ENCODE measurements at places on chromosomes 7 and 10. TPM values are rescaled to one million over a fixed set of nuclear protein-coding genes. Genes with fewer than 3 reads are reported as not detected.

ECD gene
- polyA plus RNA-seq, result 6.8 TPM

BLVRA gene
- polyA plus RNA-seq, result 92.0 TPM

SH2D4B gene
- not detected for polyA plus RNA-seq

TMEM229A gene
- not detected for polyA plus RNA-seq

PDZD7 gene
- polyA plus RNA-seq, result 2.3 TPM

SPDYE5 gene
- polyA plus RNA-seq, result 0.08 TPM

URGCP gene
- 21.6 TPM for polyA plus RNA-seq

RET gene
- polyA plus RNA-seq, result 0.56 TPM

DPP6 gene
- not detected for polyA plus RNA-seq

LAMTOR4 gene
- 307 TPM for polyA plus RNA-seq

EGR2 gene
- polyA plus RNA-seq, result 2.0 TPM

LZTS2 gene
- 105 TPM for polyA plus RNA-seq

CYP3A5 gene
- 9.8 TPM for polyA plus RNA-seq

LIPM gene
- polyA plus RNA-seq, result not detected

PIK3CG gene
- 1.2 TPM for polyA plus RNA-seq

NPSR1 gene
- not detected for polyA plus RNA-seq

ADCYAP1R1 gene
- 3.7 TPM for polyA plus RNA-seq

OR13A1 gene
- 0.08 TPM for polyA plus RNA-seq

POLD2 gene
- 51.4 TPM for polyA plus RNA-seq

PLAC9 gene
- polyA plus RNA-seq, result 101 TPM

ANKRD61 gene
- polyA plus RNA-seq, result 0.07 TPM

CFAP70 gene
- 3.0 TPM for polyA plus RNA-seq

AKR1C4 gene
- not detected for polyA plus RNA-seq

GGCT gene
- 33.3 TPM for polyA plus RNA-seq

TDRD1 gene
- 0.25 TPM for polyA plus RNA-seq

ITGB8 gene
- 1.5 TPM for polyA plus RNA-seq

SORBS1 gene
- 25.4 TPM for polyA plus RNA-seq

NPFFR1 gene
- polyA plus RNA-seq, result 0.11 TPM

EVX1 gene
- polyA plus RNA-seq, result 0.22 TPM

ELAPOR2 gene
- polyA plus RNA-seq, result 4.0 TPM

NUTM2E gene
- polyA plus RNA-seq, result 0.21 TPM

PNLIPRP3 gene
- 0.06 TPM for polyA plus RNA-seq

PRTFDC1 gene
- 11.2 TPM for polyA plus RNA-seq

MRLN gene
- not detected for polyA plus RNA-seq

LRWD1 gene
- polyA plus RNA-seq, result 15.1 TPM

FIGNL1 gene
- polyA plus RNA-seq, result 2.9 TPM

HOXA5 gene
- polyA plus RNA-seq, result 11.8 TPM

IL15RA gene
- polyA plus RNA-seq, result 23.2 TPM

PRLHR gene
- 0.09 TPM for polyA plus RNA-seq

PRF1 gene
- polyA plus RNA-seq, result 2.4 TPM
